ENCODE measurements at places on chromosomes 4 and X.

DNA sequence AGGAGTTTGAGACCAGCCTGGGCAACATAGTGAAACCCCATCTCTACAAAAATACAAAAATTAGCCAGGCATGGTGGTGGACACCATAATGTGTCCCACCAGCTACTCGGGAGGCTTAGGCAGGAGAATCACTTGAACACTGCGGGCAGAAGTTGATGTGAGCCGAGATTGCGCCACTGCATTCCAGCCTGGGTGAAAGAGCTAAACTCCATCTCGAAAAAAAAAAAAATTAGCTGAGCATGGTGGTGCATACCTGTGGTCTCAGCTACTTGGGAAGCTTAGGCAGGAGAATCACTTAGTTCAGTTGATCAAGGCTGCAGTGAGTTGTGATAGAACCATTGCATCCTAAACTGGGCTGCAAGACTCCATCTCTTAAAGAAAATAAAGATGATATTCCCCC is 91.2 kb downstream of the PLS3 start:
- no peak for DNase-seq

GRCh38 chrX:16458208-16458607 is 191.8 kb upstream of the S100G start:
- DNase-seq = no peak

DNA sequence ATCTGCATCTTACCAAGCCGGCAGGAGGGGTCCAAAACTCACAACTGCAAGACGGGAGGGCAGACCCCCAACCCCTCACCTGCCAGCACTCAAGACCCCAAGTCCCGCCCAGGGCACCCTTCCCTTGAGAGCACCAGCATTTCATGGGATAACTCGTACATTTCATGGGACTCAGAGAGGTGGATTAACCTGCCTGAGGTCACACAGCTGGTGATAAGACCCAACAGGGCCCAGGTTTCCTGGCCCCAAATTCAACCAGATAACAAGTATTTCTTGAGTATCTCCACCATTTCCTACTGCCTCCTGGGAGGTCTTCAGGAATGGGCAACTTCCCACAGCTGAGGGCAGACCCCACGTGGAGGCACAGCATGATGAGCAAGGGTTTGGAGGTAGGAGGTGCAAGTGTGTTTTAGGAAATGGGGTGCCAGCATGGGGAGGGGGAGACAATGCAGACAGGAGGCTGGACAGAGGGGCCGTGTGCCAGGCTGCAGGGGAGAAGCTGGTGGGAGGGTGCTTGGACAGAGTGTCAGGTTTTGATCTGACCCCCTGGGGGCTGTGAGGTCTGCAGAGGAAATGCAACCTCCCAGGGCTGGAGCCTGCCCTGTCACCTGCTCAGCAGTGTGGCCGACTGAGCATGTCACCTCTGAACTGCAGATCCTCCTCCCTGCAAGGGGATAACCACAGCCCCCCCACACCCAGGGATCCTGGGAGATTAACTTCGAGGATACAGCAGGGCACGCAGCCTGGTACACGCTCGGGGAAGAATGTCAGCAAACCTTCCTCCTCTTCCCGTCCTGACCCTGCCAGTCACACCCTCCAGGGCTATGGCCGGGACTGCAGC is 4.4 kb downstream of the ADRA2C start:
- DNase-seq = no peak

DNA sequence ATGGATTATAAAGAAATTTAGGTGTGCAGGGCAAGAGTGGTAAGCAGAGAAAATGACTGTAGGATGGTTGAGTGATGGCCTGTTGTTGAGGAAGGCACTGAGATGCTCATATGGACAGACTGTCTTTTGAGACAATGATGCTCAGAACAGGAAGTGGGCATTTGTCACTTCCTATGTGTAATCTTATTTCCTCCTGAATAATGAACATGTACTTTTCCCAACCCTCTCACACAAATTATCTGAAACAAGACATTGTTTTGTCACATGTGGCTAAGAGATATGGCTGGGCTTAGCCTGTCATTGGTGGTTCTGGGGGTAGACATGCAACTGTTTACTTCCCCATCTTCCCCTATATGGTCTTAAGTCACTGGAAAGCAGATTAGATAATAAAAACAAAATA is 240.5 kb downstream of the CFAP47 start:
- no peak for DNase-seq

DNA sequence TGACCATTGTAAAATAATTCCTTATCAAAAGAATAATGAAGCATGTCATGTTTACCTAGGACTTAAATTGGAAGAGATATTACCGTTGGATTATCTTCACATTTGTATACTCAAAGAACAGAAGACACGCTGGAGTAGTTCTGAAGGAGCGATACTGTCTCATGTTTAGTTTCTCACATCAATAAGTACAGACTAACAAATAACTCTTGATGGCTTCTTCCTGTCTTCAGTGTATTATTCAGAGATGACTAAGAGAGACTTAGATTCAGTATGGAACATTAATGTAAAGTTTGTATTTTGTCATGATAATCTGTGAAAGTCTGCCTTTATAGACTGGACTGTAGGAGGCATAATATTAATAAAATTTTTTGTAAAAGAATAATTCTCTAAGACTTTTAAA is 72.7 kb downstream of the SPRY1 start:
- DNase-seq = no peak

DNA sequence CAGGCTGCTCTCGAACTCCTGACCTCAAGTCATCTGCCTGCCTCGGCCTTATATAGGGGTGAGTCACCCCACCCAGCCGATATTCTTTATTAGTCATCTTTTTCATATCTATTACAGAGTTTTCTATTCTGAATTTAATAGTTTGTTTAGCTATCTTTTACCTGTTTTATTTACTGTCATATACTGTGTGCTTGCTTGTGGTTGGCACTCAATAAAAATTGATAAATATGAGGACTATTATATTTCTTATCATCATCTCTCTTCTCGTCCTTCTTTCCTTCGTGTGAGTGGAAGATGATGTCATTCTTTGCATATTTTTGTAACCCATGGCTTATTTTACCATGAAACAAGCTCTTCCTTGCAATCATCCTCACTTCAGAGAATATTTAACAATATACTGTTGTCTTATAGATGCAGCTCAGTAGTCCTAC is 265.5 kb downstream of the ARHGAP24 start:
- no peak for DNase-seq

- no peak for DNase-seq
These were observed 842.7 kb downstream of the STPG2 start for GRCh38 chr4:97300561-97300960.

DNA sequence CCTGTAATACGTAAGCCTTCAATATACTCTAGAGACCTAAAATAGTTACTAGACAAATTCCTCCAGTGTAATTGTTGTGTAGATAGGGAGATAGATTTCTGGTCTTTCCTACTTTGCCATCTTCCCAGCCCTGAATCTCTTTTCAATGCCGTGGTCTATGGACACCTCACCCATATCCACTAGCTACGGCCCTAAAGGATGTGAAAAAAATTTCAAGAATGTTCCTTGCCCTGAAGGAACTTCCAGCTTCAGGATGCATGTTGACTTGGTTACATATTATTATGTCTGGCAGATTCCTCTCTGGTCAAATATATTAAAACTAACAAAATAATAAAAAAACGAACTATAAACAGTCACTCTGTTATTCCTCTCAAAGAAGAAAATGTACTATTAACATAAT is 52.4 kb upstream of the TSPAN5 start:
- no peak for DNase-seq

DNA sequence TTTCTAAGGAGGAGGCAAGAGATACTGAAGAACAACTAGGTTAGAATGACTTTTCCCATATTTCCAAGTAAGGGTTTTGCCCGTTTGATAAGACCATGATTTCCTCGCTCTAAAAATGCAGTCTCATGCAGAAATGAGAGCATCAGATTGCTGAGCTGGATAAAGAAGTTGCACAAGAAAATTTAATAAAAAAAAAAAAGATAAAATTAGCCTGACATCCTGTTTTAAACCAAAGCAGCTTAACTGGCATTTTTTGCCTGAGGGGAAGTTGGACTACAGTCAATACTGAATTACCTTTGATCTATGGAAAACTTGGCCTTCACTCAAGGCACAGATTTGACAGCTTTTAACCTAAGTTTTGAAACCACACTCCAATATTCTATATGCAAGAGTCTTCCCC is 208.4 kb downstream of the GASK1B start:
- no peak for DNase-seq

GRCh38 chrX:36510736-36511135 is 497.4 kb upstream of the FAM47C start:
- DNase-seq = no peak

DNA sequence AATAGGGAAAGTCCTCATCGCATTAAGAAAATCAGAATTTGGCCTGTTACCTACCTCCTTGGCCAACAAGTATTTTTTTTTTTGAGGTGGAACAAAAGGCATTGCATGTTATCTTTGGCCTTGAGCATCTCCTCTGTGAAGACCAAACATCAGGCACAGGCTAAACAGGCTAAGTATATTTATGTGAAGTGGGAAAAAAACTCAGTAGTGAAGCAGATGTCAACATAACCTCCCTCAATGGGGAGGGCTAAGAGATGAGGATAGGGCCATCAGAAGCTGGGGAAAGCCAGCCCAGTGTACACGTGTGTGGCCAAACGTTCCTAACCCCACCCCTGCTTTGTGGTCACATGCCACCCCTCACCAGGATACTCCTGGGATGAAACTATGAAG is 102.5 kb downstream of the FNIP2 start:
- DNase-seq = no peak

DNA sequence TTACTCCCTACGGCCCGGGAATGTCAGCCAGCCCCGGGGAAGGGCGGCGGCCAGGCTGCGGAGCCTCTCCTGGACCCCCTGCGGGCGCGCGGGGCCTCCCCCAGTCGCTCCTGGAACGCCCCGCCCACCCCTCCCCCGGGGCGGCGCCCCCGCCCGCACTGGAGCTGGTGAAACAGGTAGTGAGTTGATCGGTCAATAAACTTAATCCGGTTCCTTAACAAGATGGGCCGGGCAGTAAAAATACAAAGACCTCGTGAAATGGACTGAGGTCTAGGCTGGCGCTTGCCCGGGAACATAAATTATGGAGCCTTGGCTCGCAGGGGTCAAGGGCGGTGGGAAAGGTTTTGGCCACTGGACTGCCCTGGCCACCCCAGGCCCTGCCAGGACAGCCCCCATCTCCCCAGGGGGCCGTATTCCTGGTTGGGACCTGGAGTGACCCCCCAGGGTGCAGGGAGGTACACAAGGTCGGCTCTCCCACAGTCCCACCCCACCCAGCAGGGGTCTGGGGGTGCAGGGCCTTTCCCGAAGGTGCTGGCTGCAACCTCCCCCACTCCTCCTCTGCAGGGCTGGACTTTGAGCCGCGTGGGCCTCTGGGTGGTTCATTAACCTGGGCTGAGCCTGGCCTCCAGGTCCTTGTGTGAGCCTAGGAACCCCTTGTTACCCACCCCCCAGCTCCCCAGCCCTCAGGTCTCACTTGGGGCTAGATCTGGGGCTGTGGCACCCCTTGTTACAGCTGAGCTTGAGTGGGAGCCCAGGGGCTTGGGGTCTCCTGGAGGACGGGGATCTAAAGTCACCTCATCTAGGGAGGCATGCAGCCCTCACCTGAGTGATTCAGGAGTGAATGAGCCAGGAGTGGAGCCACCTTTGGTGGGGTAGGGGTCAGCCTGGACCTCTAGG is 2.5 kb downstream of the FGFR3 start:
- no peak for DNase-seq

GRCh38 chr4:118012142-118012541 is 22.1 kb upstream of the NDST3 start:
- no peak for DNase-seq

DNA sequence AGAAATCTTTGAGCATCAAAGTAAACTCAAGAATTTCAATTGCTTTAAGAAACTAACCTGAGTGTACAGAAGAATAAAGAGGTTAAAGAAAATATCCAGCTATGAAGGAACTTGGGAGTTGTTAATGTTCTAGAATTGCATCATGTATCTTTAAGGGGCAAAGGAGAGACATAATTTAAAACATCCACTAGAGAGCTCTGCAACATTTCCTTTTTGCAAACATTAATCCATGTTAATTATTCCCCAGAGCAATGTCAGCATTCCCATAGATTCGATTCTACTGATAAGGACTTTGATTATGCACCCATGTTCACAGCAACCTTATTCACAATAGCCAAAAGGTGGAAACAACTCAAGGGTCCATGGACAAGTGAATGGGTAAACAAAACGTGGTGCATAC is 80.2 kb upstream of the SORBS2 start:
- no peak for DNase-seq

- DNase-seq = no peak
These were observed 49.2 kb upstream of the SPIN4 start for GRCh38 chrX:63400340-63400739.

- no peak for DNase-seq
These were observed 150.7 kb upstream of the SLC7A11 start for GRCh38 chr4:138392751-138393308.

- no peak for DNase-seq
These were observed 4.1 kb downstream of the SEPTIN6 start for GRCh38 chrX:119688911-119689321.

- no peak for DNase-seq
These were observed 48.1 kb downstream of the NPY5R start for GRCh38 chr4:163391756-163392155.

GRCh38 chr4:102730968-102731533 is 29.7 kb downstream of the MANBA start:
- no peak for DNase-seq

DNA sequence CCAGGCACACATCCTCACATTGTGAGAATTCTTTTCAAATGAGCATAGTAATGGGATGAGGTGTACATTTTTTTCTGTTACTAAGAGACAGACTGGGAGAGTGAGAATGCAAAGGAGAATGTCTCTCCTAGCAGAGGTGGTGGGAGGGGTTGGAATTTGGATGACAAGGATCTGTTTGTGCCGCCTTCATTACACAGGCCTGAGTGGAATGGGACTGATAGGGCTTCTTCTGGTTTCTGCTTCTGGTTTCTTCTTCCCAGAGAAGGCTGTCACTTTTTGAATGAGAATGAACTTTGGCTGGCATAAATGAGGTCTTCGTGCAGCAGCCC is 55.4 kb downstream of the C4orf51 start:
- DNase-seq = no peak

DNA sequence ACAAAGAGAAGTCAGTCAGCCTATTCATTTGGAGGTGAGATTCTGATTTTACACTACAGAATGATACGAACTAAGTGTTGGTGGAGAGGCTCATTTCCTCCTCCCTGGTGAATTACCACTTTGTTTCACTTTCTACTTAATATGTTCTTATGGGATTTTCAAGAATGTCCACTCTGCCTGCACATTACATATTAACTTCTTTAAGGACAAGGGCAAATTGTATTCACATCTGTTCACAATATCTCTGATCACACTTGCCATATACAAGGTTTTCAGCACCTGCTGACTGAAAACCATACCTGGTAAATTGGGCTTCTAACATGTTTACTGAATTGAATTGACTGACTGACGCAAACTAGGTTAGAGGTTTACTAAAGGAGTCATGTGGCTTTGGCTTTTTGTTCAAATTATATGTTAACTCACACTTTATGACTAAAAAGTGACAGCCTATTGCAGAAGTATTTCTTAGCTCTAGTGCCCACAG is 188.4 kb upstream of the MBNL3 start:
- DNase-seq = no peak

GRCh38 chrX:21745756-21746155 is 12.2 kb downstream of the SMPX start:
- no peak for DNase-seq

Data from cortex of kidney (tissue), 1 donor.